Right renal pelvis (tissue), 4 donors: ENCODE measurements at places on chromosomes 3 and 15. TPM values are rescaled to one million over a fixed set of nuclear protein-coding genes. Genes with fewer than 3 reads are reported as not detected.

DNA sequence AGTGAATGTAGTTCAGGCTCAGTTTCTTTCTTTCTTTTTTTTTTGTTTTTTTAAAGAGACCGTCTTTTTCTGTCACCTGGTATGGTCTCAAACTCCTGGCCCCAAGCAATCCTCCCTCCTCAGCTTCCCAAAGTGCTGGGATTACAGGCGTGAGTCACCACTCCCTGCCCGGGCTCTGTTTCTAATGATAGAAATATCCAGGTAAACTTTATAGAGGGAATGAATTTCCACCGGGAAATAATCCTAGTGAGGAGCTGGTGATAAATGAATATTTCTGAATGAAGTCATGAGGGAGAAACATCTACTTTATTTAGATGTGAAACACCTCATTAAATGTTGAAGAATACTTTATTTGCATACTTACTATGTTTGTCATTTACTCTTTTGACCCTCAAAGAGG, 7.2 kb downstream of the RNF13 start:
- DNase-seq, result no peak

GRCh38 chr3:100875239-100875638, 118.0 kb downstream of the ABI3BP start:
- no peak for DNase-seq

DNA sequence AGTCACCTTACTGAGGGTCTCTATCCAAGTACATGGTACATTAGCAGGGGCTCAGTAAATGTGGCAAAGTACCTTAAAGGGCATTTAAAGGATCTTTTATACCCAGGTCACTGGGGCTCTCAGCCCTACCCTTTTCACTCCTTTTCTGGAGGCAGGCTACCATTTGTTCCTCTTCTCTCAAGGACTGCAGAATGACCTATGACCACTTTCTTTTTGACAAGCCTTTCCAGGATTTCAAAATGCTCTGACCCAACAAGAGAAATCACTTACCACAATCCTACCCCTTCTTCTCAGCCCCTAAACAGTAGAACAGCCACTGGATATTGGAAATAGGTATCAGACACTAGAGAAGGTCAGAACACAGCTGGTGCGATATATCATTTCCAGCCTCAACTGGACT, 221.8 kb upstream of the TPRG1 start:
- no peak for DNase-seq

DNA sequence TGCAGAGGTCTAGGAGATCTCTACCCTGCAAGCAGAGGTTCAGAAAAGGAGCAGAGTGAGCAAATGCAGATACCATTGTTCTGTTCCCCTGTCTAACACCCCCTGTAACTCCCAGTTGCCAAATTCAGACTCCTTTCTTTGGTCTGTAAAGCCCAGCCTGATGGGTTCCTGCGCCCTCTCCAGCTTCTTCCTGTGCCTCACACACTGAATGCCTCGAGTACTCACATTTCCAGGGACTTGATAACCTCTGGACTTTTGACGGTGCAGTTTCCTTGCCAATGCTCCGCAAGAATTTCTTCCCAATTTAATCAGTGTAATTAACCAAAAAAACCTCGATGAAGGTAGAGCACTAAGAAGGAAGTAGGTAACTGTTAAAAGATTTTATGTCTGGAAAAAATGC, 19.3 kb downstream of the PDE8A start:
- DNase-seq, result no peak

Gene NAALADL2
- 17.4 TPM for polyA plus RNA-seq

Gene GLCE
- polyA plus RNA-seq, result 48.8 TPM
